AG04450 (cell line): ENCODE measurements at places on chromosomes 7 and 10.

DNA sequence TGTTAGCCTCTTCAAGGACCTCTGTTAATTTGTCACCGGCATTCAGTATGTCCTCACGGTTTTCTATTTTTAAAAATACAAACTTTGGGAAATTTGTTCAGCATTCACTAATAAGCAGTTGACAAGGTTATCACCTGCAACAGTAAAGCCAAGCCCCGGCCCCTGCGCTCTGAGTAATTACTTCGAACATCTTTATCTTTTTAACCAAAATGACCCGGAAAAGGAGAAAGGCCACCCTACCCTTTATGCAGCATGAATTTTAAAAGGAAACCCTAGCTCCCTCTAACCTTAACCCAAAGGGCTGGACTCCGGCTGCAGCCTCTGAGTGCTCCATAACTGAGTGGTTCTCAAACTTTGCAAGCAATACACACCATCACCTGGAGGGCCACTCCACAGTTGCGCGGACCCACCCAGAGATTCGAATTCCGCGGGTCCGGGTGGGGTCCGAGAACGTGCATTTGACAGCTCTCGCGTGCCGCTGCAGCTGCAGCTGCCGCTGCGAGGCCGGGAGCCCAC, 940 bp downstream of the NSMCE4A start:
- DNase-seq: no peak

- no peak for DNase-seq
Observed at GRCh38 chr10:761376-761775, 71.9 kb upstream of the DIP2C start.

GRCh38 chr7:143314127-143314526, 1.8 kb upstream of the CLCN1 start:
- no peak for DNase-seq

DNA sequence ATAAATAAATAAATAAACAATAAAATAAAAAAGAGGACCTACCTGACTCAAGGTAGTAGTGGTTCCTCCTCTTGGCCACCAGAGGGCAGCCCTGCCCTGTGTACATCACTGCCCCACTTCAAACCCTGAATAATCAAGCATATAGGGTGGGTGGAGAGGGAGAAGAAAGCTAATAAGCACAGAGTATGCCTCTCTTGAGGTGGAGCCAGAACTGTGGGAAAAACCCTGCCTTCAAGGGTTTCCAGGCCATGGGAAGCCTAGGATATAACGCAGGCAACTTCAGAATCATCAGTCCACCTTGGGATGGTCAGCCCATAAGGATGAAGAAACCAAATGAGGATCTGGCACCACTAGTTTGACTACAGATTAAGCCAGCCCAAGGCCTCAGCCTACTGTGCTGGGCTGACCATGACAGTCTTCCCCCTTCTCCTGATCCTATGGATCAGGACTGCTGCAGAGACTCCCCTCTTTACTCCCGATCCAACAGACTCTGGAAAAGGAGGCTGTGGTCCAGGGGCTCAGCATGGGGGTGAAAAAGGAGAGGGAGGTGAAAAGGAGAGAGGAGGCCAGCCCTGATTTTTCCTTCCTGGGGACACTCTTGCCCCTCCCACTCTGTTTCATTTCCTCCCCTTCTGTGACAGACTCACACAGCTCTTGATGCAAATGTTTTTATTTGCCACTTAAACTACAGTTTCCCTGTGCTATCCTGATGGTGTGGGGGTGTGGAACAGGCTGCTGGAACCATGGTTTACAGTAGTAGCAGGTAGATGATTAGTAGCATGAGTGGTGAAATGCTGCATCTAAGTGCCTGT, 10.1 kb downstream of the AVPI1 start:
- DNase-seq: no peak

- DNase-seq: no peak
Observed at GRCh38 chr10:79196470-79197461, 128.0 kb downstream of the ZMIZ1 start.

DNA sequence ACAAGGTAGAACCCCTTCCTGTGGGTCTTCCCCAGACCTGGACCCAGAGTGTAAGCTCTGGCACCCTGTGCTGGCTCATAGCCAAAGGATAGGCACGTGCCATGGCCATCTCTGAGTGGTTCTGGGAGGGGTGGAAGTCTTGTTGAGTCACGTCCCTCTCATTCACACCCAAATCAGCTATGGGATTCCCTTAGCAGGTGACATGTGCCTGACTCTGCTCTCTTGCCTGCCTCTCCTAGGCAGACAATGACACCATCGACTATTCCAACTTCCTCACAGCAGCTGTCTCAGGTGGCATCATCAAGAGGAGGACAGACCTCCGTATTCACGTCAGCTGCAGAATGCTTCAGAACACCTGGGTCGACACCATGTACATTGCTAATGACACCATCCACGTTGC, 59.8 kb downstream of the C10orf120 start:
- no peak for DNase-seq

DNA sequence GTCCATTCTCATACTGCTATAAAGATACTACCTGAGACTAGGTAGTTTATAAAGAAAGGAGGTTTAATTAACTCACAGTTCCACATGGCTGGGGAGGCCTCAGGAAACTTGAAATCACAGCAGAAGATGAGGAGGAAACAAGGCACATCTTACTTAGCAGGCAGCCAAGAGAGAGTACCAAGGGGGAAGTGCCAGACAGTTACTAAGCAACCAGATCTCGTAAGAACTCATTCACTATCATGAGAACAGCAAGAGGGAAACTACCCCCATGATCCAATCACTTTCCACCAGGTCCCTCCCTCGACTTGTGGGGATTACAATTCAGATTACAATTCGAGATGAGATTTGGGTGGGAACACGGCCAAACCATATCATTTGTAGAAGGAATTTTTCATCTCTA, 36.3 kb downstream of the NHLRC2 start:
- no peak for DNase-seq

DNA sequence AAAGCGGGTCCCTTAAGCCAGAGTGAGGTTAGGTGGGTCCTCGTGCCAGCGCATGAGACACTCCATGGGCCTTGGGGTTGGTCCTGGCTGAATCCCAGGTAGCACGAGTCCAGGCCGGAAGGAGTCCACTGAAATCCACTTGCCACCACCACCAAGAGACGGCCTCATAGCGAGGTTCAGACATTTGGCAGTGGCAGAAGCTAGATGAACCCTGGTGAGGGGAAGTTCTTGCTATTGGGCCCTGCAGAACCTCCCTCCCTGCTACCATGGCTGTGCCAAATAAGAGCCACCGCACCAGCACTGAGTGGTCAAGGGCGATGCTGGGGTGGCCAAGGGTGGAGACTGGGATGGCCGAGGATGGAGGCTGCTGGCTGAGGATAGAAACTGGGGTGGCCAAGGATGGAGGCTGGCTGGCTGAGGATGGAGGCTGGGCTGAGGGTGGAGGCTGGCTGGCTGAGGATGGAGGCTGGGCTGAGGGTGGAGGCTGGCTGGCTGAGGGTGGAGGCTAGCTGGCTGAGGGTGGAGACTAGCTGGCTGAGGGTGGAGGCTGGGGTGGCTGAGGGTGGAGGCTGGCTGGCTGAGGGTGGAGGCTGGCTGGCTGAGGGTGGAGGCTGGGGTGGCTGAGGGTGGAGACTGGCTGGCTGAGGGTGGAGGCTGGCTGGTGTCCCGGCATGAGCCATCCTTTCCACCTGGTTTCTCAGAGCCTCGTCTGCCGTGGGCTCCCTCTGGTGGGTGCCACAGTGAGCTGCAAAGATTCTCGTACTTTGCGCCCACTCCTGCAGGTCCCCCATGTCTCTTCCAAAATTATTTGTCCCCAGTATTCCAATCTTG, 88.2 kb downstream of the ELFN1 start:
- DNase-seq: no peak

- DNase-seq: no peak
Observed at GRCh38 chr10:132196178-132197113, 9.7 kb downstream of the DPYSL4 start.

DNA sequence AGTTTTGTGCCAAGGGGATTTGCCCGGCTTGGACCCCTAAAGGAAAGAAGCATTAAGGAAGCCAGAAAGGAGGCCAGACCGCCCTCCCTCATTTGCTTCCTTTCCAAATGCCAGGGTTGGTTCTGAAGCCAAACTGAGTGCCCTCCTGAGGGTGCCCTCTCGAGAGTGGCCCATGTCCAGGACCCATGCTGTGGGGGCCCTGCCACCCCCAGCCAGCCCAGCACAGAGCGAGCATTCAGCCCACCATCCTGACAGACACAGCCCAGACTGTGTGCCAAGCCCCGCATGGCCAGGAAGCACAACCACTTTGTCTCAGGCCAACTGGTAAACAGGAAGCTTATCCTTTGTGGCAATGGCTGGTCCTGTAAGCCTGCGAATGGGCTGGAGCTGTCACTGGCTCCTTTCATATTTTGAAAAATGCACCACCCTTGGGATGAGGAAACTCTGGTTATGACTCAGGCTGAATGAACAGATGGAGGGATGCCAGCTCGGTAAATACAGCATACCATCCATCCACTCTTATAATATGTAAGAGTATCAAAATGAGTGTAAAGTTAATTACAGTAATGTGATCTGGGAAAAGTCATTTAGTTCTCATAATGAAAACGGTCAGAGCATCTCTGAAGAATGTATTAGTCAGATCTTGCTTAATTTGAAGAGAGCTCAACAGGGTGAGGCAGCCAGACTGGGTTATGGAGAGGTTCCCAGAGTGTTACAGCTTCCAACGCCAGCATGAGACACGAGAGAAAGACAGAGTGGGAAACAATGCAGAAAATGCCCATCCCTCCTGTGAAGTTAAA, 65.0 kb downstream of the STK17A start:
- peak; percentile 99 for DNase-seq

DNA sequence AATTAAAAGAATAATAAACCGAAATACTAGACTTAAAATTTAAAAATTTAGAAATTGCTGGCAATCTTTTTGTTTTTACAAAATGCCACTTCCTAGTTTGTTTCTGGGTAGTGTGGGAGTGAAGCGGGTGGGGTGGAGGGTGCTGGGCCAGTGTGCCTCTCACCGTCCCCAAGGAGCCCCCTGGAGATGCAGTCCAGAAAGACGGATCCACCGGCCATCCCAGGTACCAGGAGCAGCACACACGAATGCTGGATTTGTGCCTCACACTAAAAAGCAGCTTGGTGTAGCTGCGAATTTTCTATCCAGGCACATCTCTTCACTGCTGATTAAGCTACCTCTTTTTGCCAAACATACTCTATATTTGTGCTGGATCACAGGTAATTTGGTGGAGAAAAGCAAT, 618.1 kb downstream of the DNAJB6 start:
- no peak for DNase-seq

DNA sequence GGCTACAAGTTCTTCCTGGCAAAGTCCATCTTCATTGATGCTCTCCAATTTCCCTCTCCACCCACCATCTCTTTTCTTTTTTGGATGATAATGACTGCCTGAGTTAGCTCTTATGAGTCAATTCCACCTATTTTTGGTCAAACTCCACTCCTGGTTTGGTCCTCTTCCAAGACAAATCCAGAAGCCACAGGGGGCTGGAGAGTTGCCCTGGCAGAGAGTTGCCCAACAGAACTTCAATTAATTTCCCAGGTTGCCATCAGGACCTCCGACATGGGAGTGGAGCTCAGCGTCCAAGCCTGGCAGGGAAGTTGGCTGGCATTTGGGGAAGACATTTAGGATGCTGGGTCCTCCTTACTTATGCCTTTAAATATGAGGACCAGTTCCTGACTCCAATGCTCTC, 29.2 kb upstream of the KCNMA1 start:
- no peak for DNase-seq

DNA sequence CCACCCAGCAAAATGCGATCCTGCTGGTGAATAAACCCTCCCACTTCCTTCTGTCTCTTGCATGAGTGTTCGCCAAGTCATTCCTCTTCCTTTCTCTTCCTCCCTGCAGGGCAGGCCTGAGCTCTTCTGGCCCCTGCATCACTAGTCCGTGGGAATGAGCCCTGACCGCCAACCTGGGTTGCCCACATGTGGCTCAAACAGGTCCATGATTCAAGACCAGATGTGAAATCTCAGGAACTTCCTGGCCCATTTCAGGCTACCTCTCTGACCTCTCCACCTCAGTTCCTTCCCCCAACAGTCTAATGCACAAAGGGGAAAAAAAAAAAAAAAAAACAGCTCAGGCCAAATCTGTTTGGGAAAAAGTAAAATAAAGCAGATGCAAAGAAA, 5.4 kb upstream of the YWHAG start:
- DNase-seq: no peak

DNA sequence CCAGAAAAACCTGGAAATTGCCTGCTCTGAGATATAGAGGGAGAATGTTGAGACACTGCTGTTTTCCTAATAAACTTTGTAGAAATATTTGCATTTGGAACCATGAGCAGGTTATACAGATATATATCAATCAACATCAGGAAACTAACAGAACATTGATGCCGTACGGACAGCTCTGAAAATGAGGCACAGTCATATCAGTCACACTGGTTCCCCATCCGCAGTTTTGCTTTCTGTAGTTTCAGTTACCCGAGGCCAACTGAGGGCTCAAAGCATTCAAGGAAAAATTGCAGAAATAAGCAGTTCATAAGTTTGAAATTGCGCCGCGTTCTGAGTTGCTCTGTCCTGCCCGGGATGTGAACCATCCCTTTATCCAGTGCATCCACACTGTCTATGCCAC, 137.9 kb downstream of the KLF6 start:
- no peak for DNase-seq

DNA sequence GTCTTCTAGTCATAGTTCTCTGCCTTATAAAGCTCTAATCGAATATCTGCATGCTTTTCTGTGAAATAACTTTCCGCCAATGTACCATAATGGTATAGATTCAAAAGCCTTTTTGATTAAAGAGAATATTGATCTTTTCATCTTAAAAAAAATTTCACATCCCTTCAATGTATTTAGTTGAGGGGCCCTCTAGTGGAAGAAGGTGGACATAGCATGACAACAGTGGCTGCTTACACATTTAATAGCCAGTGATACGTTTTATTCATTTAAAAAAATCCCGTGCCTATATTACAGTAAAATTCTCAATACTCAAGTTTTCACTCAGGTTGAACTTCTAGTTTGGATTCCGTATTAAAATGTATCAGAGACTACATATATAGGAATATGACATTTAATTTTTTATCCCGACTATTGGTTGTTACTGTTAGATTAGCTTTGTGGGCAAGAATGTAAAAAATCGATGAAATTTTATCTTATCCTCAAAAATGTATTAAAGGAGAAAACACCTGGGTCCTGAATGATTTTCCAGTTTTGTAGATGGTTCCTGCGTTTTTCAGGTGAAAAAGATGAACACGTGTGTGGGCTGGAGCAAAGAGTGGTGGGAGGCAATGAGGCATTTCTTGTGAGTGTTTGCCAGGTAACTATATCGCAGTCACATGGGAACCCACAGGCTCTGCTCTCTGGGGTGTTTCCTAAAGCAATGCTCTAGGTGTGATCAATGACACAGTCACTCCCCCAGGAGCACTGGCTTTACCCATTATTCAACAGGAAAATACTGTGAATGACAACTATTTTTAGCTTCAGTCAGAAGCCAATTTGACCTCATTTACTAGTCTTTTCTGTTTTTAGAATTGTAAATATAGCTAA, 24.1 kb upstream of the PNLIP start:
- DNase-seq: peak; percentile 15

- DNase-seq: no peak
Observed at GRCh38 chr7:107165341-107165740, 3.5 kb upstream of the HBP1 start.

GRCh38 chr10:6202098-6202683, 541 bp upstream of the PFKFB3 start:
- no peak for DNase-seq

GRCh38 chr7:30157204-30157603, 22.4 kb downstream of the MTURN start:
- DNase-seq: no peak

GRCh38 chr10:4688601-4689000, 137.4 kb upstream of the AKR1E2 start:
- DNase-seq: no peak

GRCh38 chr7:158431941-158432347, 155.7 kb downstream of the PTPRN2 start:
- no peak for DNase-seq
